Amniotic epithelial cell (primary cell): ENCODE measurements at places on chromosomes 12 and 14.

DNA sequence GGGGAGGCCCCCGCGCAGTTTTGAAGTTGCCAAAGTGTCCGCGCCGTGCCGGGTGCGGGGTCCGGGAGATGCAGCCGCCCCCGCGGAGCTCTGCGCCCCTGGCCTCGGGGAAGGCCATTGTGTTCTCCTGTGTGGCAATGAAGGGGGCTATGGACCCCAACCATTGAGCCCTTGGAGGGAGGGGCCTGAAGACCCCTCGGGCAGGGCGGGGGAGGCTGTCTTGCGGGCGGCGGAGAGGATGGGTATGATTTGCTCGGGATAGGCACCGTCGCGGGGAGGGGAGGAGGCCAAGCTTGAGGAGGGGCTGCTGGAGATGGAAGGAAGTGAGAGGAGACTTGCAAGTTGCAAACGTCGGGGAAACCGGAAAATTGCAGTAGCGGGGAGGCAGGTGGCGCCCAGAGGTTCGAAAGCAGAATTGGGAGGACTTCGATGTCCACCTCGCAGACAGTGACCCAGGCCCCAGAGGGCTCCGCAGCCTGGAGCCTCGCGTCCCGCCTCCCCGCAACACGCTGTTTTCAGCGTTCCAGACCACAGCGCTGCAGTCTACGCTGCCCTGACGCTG lies 25.4 kb downstream of the BCL11B start:
- no peak for DNase-seq

DNA sequence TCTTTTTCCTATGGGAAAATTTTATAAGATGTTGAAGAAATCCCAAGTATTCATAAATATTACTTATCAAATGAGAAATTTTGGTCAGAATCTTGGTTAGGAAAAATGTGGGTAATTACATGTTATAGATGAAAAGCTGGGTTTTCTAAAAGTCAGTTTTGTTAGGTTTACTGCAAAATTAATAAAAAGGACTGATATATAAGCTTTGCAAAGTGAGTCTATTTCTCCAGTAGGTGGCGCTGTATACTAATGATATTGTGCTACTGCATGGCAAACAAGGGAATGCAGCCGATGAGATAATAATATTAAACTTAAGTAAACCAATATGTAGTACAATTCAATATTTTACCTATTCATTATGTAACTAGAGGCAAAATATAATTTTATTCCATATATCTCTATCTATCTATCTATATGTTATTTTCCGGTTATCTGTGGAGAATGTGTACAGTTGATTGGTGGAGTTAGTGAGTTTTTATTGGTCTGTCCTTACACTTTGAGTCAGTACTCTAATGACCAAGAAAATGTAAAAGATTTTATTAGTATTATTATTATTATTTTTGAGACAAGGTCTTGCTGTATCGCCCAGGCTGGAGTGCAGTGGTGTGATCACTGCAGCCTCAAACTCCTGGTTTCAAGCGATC lies 32.9 kb downstream of the MIPOL1 start:
- DNase-seq, result peak; percentile 69

DNA sequence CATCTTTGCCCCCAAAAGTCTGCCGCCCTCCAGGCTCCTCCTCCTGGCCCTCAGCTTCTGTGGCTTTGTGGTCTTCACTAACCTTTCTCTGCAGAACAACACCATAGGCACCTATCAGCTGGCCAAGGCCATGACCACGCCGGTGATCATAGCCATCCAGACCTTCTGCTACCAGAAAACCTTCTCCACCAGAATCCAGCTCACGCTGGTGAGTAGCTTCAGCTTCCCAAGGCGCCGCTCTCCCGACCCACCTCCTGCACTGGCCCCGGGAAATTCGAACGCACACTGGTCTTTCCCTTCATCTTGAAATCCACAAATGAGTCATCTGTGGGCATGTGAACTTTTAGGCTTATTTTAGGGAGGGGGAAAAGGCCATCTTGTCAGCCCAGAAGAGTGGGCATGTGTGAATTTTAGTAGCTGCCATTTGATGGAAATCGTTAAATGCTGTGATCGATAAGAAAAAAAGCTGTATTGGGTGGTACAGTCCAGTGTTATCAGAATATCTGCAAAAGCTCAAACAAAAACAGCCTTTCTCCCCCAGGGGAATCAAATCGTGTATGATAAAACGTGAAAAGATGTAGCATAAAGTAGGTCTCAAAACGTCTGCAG lies 700 bp downstream of the SLC35E3 start:
- peak; percentile 72 for DNase-seq

DNA sequence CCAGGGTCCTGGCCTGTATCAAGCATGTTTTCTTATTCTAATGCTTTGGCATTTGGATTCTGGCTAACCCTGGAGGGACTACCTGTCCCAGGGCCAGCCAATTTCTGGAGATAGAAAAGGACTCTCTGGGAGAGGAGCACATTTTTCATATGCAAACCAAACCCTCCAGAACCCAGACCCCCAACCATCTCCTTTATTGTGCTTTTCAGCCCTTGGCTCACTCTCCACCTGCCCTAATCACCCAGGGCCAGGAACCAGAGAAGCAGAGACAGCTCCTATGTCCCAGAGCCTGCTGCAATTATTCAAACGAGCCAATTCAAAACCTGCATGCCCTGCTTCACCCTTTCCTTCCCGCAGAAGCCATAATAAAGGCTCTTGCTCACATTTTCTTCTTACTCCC lies 23.8 kb downstream of the HSPB8 start:
- DNase-seq, result no peak

- DNase-seq, result no peak
Measured at GRCh38 chr14:99146616-99147365, 125.2 kb downstream of the BCL11B start.

GRCh38 chr12:11870041-11870451 lies 200.7 kb upstream of the BCL2L14 start:
- DNase-seq, result no peak

DNA sequence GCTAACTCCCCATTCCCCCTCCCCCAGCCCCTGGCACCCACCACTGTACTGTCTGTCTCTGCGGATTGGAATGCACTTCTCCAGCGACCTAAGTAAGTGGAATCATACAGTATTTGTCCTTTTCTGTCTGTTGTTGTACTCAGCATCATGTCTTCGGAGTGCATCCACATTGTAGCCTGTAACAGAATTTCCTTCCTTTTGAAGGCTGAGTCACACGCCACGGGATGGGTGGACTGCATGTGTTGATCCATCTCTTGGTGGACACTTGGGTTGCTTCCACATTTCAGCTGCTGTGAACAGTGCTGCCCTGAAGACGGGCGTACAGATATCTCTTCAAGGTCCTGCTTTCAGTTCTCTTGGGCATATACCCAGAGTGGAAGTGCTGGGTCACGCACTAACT lies 34.4 kb downstream of the DDX51 start:
- no peak for DNase-seq

- no peak for DNase-seq
Measured at GRCh38 chr12:118581371-118581770, 205.0 kb downstream of the SUDS3 start.

- no peak for DNase-seq
Measured at GRCh38 chr12:132178316-132178715, 34.1 kb downstream of the NOC4L start.

GRCh38 chr14:23414906-23415820 lies 7.1 kb upstream of the MYH6 start:
- no peak for DNase-seq

DNA sequence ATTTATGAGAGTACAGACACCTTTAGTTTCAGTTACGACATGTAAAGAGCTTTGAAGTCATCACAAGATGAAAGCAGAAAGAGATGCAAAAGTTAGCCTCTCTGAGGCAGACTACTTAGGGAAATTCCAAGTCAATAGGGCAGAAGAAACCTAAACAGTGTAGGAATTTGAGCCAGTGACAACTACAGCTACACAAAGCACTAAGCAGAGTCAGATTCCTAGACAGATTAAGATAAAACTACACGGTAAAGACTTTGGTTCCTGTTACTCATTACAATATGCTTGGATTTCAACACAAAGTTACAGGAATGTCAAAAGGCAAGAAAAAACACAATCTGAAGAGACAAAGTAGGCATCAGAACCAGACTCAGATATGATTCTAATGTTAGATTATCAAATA lies 1302.3 kb downstream of the FSCB start:
- peak; percentile 69 for DNase-seq

GRCh38 chr12:41140117-41140516 lies 48.0 kb upstream of the PDZRN4 start:
- DNase-seq, result peak; percentile 30

GRCh38 chr14:104422837-104423681 lies 156.5 kb upstream of the C14orf180 start:
- no peak for DNase-seq

- DNase-seq, result no peak
Measured at GRCh38 chr12:52206304-52207040, 14.7 kb upstream of the KRT80 start.

GRCh38 chr14:89915114-89915878 lies 39.2 kb downstream of the EFCAB11 start:
- DNase-seq, result peak; percentile 70

DNA sequence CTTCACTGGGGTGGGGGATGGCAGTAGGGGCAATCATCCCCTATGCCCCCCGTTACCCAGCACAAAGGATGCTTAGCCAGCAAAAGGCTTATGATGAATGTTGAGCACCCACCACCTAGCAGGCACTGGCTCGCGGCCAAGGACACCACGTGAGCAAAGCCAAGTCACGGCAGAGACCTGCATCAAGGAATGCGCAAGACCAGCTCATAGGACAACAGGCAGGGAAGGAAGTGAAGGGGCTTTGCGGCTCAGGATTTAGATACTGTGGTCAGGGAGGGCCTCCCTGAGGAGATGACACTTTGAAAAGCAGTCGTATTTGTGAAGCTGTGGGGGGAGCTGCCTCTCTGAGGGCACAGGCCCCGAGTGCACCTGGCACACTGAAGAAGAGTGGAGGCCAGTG lies 32.8 kb downstream of the SH2B3 start:
- DNase-seq, result peak; percentile 76

DNA sequence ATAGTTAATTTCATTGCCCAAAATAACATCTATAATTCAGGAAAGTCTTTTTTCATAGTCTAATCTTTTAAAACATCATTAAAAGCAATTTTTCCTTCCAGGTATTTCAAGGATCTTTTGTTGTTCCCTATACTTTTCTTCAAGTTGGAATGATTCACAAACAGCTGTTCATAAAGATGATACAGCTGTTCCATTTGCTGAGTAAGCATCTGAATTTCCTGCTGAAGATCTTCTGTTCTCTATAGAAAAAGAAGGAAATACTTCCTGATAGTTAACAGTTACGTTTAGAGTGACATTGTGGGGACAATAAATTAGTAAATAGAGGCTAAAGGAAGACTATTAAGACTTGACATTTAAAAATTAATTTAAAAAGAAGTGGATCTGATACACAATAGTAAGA lies 30.3 kb upstream of the ESR2 start:
- DNase-seq, result no peak

- no peak for DNase-seq
Measured at GRCh38 chr12:56234746-56235436, 5.0 kb downstream of the SLC39A5 start.

GRCh38 chr12:27553941-27554340 lies 29.9 kb downstream of the PPFIBP1 start:
- DNase-seq, result no peak

- no peak for DNase-seq
Measured at GRCh38 chr14:101635749-101636560, 74.7 kb downstream of the DIO3 start.

DNA sequence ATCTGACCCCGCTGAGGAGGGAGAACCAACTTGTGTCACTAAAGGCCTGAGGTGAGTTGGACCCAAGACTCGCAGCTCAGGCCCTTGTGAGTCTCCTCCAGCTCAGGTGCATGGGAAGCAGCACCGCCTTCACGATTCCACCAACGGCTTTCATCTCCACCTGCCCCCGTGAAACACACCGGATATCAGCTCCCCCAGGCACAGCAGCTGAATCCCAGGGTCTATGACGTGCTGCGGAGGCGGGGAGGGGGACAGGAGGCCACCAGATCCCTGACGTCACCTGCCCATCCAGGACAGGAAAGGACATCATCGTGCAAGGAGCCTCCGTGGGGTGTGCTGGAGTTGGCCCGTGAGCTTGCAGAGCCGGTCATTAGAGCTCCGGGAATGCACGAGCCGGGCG lies 18.5 kb upstream of the SFSWAP start:
- no peak for DNase-seq

- no peak for DNase-seq
Measured at GRCh38 chr14:77092676-77093075, 5.4 kb upstream of the CIPC start.

GRCh38 chr12:58097741-58098140 lies 156.4 kb downstream of the ATP23 start:
- DNase-seq, result no peak

DNA sequence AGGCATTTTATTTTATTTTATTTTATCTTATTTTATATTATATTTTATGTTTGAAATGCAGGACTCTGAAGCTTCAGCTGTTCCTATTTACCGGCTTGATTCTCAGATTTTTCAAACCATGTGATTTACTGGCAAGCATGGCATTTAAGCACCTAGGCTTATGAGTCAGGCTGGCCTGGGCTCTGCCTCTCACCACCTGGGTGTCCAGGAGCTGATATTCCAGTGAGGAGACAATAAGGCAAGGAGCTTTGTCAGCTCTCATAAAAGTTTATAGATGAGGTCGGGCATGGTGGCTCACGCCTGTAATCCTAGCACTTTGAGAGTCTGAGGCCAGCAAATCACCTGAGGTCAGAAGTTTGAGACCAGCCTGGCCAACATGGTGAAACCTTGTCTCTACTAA lies 2.1 kb downstream of the DAO start:
- no peak for DNase-seq

DNA sequence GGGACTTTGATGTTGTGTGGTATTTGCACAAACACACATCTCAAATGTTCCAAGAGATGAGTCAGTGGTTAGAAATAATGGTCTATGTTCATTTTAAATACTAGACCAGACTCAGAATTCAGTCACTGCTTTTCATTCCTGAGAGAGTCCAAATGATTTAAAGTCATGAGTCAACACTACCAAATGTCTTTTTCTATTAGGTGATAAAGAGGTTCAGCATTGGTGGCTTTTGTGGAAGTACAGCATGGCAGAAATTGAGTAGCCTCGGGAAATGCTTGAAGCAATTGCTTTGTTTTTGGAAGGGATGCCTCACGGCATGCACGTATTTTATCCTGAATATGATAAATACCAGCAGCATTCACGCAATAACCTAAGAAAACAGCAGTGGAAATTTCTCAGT lies 115.7 kb downstream of the DIO2 start:
- DNase-seq, result peak; percentile 9

DNA sequence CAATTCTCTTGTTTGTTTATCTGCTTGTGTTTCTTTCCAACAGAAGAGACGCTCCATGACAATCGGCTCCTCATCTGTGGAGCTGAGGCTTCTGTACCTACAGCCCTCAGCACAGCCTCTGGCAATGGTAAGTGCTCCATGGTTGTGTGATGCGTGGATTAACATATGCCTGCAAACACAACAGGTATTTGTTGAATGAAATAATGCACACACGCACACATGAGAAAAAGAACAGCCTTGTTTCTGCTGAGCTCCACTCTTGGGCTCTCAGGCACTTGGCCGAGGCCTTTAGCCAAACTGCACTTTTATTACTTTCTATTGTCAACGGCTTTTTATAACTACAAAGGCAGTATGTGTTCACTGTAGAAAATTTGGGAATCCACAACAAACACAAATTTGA lies 120.4 kb upstream of the TMCC3 start:
- no peak for DNase-seq

- peak; percentile 99 for DNase-seq
Measured at GRCh38 chr12:124428136-124428791, 133.4 kb downstream of the RFLNA start.

GRCh38 chr12:92248977-92249376 lies 103.3 kb upstream of the BTG1 start:
- no peak for DNase-seq
